ENCODE measurements at places on chromosomes 16 and 17.

- DNase-seq = peak; percentile 76
Observed at GRCh38 chr16:88743693-88744576, 37.6 kb downstream of the CTU2 start.

DNA sequence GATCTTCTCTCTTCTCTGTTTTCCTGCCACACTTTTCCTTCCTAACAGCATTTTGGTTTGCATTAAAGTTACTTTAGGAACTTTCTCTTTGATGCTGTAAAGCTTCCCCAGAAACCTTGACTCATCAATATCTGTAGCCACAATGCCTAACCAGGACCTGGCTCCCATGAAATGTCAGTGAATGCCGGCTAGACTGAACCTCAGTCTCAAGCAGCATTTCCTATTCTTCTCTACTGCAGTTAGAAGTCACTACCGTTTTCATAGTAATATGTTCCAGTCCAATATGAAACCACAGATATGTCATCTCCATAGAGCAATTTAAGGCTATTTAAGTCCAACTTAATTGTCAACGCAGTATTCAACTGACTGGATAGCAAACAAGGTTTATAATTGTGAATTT, 28.9 kb downstream of the ITFG1 start:
- no peak for DNase-seq

GRCh38 chr17:38464251-38464722, 36.0 kb downstream of the ARHGAP23 start:
- DNase-seq = no peak

- peak; percentile 37 for DNase-seq
Observed at GRCh38 chr17:47742319-47743181, 9.5 kb downstream of the TBX21 start.

DNA sequence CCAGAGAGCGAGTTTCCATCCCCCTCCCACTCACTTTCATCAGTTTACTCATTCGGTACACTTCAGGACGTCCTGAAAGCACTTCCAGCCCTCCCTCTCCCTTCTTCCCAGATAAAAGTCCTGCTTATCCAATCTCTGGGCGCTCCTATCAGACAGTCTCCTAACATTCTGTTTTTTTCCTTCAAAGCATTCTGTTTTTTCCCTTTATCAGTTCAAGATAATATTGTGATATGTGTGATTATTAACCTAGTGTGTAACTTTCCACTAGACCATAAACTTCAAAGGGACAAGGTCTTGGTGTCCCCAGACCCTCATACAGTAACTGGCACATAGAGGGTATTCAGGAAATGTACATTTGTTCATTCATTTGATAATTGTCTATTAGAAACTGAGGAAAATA, 24.4 kb upstream of the C16orf87 start:
- no peak for DNase-seq

DNA sequence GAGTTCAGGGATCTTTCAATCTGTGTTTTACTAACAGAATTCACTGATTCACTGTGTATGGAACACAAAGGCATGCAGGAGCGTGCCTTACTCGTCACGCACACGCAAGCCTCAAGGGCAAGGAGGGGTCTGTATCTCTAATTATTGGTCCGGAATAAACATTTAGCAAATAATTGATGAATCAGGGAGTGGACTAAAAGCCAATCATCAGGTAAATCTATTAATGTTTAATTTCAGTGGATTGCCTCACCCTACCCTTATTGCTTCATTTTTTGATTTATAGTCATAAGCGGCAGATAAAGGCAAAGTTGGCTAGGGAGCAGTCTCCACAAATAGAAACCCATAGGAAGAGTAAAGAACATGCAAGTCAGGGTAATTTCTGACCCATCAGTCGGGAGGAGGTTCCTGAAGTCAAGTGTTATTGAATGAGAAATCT, 7.4 kb upstream of the HSD17B2 start:
- no peak for DNase-seq

DNA sequence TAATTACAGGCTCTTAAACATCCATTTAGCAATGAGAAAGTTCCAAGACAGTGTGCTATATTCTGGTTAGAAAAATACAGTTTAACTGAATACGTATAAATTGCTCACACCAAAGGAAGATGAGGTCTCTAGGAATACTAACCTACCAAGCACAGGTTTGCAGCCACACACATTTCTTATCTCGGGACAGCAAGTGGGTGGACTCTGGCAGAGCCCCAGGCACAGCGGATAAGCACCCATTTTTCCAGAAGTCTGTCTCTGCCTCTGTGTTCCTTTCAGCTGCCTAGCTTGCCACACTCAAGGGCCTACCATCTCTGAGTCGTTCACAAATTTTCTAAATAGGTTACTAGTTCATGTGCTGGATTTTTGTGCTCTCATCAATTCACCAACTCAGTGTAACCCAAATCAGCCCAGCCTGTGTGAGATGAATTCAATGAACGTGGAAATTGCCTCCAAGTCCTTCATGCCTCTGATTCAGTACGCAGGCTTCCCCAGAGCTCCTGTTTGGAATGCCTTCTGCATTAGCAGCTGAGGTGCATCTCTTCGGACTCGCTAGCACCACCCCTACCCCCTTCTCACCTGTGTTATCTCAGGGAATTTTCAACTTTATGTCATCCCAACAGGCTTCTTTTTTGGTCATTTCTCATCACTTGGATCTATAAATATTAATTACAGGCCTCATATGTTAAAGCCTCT, 581.0 kb upstream of the CDH11 start:
- DNase-seq = no peak
